ENCODE measurements at places on chromosomes 1 and 21.
A peak's percentile ranks its signal among the peaks of the same experiment; 100 is the strongest.

DNA sequence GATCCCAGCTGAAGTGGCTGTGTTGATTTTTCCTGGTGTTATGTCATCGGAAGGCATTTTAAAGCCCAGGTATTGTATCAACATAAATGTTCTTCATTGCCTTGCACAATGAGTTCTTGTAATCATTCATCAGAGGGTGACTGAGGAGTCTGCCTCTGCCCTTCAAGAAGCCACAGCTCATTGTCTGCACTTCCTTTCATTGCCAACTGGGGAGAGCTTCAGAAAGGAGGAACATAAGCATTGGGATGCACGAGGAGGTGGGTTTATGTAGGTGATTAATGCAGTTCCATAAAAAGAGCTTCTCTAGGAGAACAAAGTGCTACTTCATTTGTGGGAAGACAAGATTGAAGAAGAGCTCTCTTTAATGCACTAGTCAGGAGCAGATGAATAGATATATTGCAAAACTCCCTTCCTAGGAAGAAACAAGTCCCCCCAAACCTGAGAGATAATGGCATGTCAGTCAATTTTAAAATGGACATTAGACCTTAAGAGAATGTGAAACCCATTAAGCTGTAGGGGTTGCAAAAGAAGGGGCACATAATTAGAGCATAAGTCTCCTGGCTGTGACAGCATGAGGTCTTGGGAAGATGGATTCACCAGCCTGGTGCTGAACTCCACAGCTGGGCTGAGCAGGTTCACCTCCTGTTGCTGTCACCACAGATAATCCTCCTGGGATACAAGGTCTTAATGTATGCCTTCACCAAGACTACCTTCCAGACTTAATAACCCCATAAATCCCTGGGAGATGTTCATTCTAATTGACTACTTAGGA lies 124.6 kb downstream of the BACH1 start:
- no peak for DNase-seq

DNA sequence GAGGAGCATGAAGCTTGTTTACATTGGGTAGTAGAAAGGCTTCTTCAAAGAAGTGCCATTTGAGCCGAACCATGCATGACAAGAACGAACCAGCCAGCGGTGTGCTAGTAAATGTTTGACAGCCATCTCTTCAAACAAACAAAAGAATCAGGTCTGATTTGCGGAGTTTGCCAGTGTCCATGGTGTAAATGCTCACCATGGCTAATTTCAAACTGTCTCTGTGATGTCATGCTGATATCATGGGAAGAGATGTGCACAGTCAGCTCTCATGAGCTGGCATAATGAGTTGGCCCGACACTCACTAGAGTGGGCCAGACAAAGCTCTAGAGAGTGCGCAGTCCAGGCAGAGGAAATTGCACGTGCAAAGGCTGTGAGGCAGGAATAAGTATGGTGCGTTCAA lies 101.1 kb downstream of the KAZN start:
- DNase-seq = no peak

DNA sequence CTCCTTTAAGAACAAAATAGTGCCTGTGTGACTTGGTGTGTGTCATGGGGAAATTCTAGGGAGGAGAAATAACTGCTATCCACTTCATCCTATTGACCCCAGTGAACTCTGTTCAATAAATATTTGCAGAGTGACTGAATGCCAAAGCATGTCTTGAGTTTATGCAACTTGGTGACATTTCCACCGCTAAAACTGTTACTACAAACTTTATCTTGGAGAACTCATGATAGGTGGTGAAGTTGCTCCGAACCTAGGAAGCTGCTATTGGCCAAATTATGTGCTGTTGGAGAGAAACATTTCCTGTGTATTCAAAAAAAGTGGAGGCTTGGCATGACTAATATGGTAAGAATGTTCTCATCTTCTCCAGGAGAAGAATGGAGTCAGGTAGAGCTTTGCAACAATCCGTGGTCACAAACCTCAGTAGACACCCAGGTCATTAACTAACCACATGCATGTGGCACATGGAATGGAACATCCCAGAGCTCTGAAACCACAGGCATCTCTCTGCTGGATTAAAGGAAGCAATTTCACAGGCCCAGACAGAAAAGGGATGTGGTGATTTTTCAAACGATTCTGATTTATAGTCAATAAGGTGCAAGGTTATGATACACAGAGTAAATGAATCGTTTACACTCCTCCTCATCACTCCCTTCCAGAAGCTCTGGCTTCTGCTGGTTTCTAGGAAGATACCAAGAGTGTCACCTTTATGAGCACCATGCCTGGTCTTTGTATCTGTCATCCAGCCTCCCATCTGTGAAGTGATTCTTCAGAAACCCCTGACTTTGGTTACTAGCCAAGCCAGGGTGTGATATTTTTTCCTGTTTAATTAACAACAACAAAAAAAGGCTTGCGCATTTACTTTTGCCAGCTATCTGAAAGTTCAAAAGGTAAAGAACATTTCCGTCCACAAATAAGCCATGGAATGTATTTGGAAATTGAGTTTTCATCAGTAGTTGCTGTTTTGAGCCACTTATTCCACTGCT lies 361.1 kb downstream of the TGFB2 start:
- DNase-seq = no peak

GRCh38 chr1:164707868-164708331 lies 148.9 kb downstream of the PBX1 start:
- no peak for DNase-seq

GRCh38 chr1:221850470-221851187 lies 108.7 kb upstream of the DUSP10 start:
- no peak for DNase-seq

DNA sequence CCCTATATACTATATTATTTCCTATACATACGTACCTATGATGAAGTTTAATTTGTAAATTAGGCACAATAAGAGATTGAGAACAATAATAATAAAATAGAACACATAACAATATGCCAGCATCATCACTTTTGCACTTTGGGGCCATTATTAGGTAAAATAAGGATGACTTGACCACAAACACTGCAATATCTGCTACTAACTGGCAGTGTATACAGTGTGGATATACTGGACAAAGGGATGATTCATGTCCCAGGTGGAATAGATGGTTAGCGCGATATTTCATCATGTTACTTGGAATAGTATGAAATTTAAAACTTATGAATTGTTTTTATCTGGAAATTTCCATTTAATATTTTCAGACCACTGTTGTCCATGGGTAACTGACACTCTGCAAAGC lies 35.4 kb upstream of the TXLNA start:
- no peak for DNase-seq

GRCh38 chr1:196143602-196144342 lies 464.5 kb downstream of the KCNT2 start:
- no peak for DNase-seq

GRCh38 chr1:200379940-200380588 lies 29.8 kb downstream of the ZNF281 start:
- no peak for DNase-seq

- no peak for DNase-seq
Observed at GRCh38 chr1:61572046-61572445, 152.9 kb downstream of the TM2D1 start.

DNA sequence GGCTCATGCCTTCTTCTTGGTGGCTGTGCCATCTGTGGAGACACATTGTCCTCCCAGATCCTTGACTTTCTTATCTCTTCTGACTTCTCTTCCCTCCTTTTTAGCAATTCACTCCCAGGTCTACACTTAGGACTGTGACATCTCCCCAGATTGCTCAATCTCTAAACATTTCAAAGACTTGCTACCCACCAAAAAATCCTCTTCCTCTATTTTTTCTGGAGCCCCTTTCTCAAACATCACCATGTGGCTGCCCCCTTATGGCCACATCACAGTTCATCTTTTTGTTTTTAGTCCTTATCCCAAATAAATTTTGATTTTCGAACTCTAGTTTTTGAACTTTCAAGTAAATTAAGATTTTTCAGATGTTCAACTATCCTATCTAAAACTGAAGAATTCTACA lies 148.6 kb upstream of the HOOK1 start:
- no peak for DNase-seq

- no peak for DNase-seq
Observed at GRCh38 chr1:227897704-227898438, 49.9 kb downstream of the WNT9A start.

DNA sequence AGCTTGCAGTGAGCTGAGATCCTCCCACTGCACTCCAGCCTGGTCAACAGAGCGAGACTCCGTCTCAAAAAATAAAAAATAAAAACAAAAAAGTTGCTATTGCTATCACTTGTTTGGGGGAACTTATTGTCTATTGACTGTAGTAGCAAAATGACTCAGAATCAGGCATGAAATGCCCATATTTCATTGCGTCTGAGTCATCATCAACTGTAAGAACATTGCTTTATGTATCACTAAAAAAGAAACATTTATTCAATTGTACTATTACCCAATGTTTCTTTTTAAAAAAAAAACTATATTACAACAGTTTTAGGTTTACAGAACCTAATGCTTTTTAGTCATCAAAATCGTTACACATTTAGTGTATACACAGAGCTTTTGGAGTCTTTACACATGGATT lies 91.0 kb upstream of the FMN2 start:
- no peak for DNase-seq

GRCh38 chr1:183655562-183656075 lies 2.5 kb upstream of the APOBEC4 start:
- DNase-seq = peak; percentile 58
